ENCODE measurements at places on chromosomes 4 and X.

- DNase-seq: no peak
Measured at GRCh38 chrX:71111141-71111843, at the start of gene IL2RG. Gene IL2RG (minus strand): TSS chrX:71111577. CDS start chrX:71111539, 38 bp downstream.

- no peak for DNase-seq
Measured at GRCh38 chr4:163550869-163551267, 56.4 kb downstream of the TMA16 start.

GRCh38 chrX:118167361-118167760, 50.8 kb upstream of the KLHL13 start:
- no peak for DNase-seq

- DNase-seq: no peak
Measured at GRCh38 chrX:122910697-122911096, 273.4 kb upstream of the GRIA3 start.

DNA sequence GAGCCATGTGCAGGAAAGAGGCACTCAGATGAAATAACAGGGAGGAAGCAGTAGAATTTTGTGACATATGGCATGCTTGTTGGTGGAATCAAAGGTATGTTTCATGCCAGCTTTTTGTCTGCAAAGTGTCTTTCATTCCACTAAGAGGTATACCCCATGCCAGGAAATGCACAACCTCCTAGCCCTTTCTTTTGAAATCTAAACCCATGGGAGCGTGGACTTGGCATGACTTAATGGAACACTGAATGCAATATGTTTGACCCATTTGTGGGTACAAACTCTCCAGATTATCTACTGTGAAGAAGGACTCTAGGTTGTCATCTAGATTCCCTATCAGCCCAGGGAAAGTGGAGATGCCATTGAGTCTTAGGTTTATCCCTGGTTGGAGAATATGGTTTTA, 338.3 kb upstream of the TEX13C start:
- peak; percentile 93 for DNase-seq

- DNase-seq: no peak
Measured at GRCh38 chr4:160947653-160948052, 1216.1 kb downstream of the FSTL5 start.

- no peak for DNase-seq
Measured at GRCh38 chrX:155662282-155662681, 49.5 kb upstream of the TMLHE start.

GRCh38 chr4:16439768-16440167, 213.5 kb upstream of the TAPT1 start:
- DNase-seq: no peak

DNA sequence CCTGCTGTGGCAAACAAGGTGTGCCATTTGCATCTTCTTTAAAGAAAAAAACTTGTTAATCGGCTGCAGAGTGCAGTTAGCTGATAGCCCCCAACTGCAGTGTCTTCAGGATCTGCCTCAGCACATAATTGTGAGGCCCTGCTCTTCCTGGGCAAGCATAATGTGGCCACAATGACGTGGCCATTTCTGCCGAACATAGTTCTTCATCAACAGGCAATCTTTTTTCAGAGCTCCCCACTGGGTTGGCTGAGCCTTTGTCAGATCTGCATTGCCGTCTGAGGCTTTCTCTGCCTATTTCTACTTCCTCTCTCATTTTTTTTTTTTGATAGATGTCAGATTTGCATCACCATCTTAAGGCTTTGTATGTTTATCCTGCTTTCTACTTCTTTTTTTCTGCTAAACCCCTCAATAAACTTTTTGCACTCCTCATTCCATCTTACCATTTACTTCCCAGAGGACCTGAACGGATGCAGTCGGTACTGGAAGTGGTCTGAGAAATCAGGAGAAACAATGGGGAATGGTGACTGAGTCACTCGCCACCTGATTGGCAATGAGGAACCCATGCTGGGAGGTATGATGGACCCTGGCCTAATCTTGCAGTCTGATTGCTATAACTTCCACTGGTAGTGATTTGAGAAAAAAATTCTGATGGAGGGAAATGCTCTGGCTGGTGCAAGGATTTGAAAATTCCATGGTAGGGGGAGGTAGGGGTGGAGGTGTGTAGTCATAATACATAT, 21.2 kb upstream of the TAB3 start:
- DNase-seq: no peak

DNA sequence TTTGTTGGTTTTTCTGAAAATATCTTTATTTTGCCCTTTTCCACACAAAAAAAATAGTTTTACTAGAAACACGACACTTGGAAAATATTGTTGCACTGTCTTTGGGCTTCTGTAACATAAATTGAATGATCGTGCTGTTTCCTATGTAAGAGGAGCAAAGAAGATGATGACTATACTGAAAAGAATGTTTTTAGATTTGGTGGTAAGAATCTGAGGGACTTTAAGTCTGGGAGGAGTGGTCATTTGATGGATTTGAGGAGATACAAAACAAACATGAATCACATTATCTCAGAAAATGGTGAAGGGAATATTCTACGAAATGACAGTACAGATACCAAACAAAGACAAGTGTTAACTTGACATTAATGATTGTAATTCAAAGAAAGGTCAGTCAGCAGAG, 328.8 kb downstream of the ADAM29 start:
- DNase-seq: no peak

- no peak for DNase-seq
Measured at GRCh38 chr4:79292008-79292407, 33.9 kb downstream of the NAA11 start.

- DNase-seq: no peak
Measured at GRCh38 chr4:162793571-162793970, 373.1 kb downstream of the NAF1 start.

- no peak for DNase-seq
Measured at GRCh38 chr4:176780995-176781738, 11.6 kb downstream of the VEGFC start.

- no peak for DNase-seq
Measured at GRCh38 chr4:172109466-172109865, 296.3 kb downstream of the GALNTL6 start.

GRCh38 chr4:5976431-5976830, 41.8 kb downstream of the C4orf50 start:
- DNase-seq: no peak

DNA sequence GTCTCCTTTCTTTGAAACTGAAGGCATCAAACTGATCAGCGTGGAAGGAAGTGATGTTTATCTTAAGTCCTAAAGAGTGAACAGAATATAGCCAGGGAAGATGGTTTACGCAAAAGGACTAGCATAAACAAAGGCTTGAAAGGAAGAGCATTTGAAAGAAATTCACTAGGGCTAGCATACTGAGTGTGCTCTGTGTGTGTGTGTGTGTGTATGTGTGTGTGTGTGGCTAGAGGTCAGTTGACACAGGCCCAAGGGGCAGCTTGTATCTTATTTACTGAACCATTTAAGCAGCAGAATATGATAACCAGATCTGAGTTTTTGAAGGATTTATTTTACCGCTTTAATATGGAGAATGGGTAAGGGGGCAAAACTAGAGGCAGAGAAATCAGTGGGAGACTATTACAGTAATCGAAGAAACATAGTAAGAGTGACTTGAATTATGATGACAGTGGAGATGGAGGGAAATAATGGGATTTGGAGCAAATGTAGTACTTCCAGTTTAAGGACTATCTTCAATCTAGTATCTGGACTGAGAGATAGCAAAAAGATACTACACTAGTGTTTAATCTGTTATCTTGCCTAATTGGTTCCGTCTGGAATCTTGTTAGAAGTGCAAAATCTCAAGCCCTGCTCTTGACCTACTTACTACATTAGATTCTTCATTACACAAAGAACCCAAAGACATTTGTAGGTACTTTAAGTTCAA, 36.9 kb downstream of the CEP44 start:
- DNase-seq: no peak

- DNase-seq: no peak
Measured at GRCh38 chr4:113935190-113935589, 44.3 kb downstream of the ARSJ start.

DNA sequence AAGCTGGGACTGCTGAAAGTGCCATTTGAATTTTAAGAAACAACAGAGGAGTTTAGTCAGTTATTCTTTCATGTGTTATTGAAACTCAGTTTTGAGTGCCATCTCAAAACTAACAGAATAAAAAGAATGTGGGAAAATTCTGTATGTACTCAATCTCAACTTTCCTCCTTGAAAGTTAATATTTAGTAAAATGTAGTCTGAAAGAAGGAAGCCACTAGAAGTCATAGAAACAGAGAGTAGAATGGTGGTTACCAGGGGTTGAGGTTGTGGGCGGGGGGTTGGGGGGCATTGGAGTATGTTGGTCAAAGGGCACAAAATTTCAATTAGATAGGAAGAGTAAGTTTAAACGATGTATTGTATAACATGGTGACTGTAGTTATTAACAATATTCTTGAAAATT, 628.3 kb upstream of the MAGEB2 start:
- DNase-seq: no peak

GRCh38 chr4:128519163-128519830, 231.7 kb upstream of the PGRMC2 start:
- DNase-seq: peak; percentile 11

DNA sequence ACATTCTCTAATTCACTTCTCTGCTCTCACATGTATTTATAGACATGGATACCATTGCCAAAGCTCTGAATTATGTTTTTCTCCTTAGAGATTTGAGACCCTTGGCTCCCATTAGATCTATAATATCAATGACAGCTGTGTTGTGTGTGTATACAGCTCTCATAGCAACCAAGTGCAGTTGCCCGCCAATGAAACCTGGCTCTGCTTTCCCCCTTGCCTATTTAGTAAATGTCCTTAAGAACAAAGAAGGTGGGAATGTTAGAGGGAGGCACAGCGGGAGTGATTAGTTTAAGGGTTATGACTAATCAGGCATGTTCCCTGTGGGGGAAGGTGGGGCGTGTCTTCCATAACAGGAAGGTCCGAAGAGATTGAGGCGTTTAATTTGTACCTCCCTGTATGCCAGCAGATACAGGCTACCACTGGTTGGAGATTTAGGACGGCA, 100.5 kb upstream of the TBC1D9 start:
- no peak for DNase-seq

DNA sequence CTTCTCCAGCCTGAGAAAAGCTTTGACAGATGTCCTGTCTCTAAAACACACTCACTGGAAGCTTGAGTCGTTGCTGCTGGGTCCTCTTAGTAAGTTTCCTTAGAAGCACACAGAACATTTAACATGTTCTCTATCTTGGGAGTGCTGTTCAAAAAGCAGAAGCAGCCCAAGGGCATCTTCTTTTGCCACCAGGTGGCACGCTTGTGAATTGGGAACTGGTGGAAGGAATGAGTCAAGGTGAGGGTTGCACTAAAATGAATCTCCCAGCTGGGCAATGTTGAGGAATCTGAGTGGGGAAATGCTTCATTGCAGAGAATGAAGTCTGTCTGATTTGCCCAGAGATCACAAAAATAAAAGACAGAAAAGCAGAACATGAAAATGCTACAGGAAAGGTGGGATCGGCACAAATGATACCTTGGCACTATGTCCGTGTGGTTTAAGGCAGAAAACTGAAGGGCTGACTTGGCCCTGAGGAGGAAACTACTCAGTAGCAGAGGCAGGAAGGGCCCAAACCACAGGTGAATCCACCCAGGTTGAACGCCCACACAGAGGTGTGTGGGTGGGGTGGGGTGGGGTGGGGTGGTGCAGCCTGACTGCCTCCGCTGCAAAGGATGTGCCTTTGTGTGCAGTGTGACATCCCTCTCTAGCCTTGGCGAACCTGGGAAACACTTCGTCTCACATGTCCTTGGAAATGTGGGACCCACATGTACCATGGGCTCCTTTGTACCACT, 26.0 kb downstream of the KIT start:
- no peak for DNase-seq

DNA sequence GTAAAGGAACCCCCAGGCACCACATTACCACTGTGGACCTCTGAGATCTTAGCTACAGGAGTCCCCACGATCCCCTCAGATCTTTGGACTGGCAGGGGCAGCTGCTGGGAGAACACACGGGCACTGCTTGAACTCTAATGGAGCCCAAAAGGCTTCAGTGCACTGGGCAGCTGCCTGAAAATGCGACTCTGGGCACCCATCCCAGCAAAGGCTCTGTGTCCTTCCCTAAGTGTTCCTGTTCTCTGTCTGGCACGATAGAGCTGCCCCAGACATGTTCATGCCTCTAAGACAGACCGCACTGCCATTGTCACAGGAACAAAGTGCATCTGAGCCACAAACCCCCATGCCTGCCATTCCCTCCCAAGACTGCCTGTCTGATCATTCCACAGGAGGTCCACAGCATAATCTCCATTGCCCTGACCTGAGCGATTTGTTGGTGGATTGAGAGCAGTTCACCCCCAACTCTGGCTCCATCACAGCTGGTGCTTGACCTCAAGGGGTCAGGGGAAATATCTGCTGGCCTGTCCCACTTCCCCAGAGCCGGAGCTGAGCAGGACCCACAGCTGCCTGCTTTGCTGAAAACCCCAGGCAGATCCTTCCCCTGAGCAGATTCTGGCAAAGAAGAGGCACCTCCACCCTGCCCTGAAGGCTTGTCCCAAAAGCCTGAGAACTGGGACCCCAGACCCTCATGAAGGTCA, 436.0 kb upstream of the INTU start:
- no peak for DNase-seq

DNA sequence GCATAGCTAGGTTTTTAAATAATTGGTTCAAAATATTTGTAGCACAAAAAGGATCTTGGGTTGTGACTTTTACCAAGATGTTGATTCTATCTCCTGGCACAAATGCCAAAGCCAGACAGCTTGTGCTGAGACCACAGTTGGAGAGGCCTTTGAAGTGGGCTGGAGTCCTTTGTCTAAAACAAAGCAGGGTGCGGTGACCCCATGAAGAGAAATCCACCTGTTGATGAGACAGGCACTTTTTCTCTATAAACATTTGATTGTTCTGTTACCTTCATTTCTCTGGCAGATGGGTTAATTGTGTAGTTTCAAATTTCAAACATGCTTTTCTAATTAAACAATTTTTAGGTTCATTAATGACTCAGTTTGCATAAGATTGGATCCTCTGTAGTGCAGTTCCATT, 56.7 kb downstream of the STOX2 start:
- DNase-seq: no peak

DNA sequence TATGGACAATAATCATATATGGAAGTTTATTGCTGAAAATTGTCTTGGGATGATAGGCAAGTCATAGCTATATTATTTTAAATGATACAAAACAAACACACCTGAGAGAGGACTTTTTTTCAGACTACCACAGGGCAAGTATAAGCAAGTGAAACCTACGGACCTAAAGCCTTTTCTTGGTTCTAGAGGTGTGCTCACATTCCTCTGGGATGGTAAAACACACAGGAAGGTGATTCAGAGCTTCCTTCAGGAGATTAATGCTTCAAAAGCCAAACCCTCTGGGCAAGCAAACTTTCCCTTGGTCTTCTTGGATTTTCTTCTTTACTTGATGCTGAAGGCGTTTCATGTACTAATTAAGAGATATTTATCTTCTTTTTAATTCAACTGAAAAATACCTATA, 60.1 kb upstream of the ACSL4 start:
- no peak for DNase-seq
